HFFc6 (cell line): ENCODE measurements at places on chromosomes 4 and X. TPM values are rescaled to one million over a fixed set of nuclear protein-coding genes. Genes with fewer than 3 reads are reported as not detected.

Gene CT45A10
- total RNA-seq = not detected in 3 replicates

Gene PNMA6A
- 0.16 to 0.39 TPM (median 0.36 TPM) in 3 replicates for total RNA-seq

Gene CENPI
- 6.7 to 13.5 TPM (median 12.3 TPM) in 3 replicates for total RNA-seq

Gene FRMPD3
- total RNA-seq = 0.16 TPM in 1 of 2 replicates, not detected in the other

Gene GLOD5
- not detected in 3 replicates for total RNA-seq

Gene GATA1
- total RNA-seq = not detected in 3 replicates

Gene GUCY1A1
- not detected in 3 replicates for total RNA-seq

Gene SH2D1A
- total RNA-seq = not detected in 2 replicates

Gene LAP3
- total RNA-seq = 54.4 to 55.9 TPM (median 55.8 TPM) in 3 replicates

DNA sequence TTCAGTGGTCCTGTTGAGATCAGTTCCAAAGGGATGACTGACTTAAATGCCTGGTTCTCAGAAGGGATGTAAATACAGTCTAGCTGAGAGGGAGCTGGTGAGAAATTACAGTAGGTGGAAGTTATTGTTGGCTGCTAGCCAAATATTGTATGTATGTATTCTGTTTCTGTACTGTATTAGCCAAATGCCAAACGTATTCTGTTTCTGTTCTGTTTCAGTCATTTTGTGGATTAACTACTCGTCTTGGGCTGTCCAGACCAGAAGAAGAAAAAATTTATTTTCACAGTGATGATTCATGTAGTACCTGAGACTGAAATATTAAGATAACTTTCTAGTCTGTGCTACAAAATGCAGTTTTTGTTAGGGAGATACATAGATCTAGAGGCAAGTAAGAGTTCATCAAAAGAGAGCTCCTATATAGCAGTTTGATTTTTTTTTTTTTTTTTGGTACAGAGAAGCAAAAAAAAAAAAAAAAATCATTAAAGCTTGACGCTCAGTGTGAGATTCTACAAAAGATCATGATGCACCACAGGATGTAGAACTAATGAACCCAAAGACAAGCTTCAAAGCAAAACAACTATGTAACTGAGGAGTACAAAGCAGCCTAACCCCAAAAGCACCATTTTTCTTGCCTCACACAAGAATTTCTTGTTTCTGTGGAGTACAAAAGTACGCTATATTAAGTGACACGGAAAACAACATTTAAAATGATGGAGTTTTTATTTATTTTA is 54.8 kb downstream of the CASP6 start:
- H3K4me1 ChIP-seq = no peaks in the 10 kb centered on the region
- H3K27me3 ChIP-seq = no peaks in the 10 kb centered on the region
- H3K4me3 ChIP-seq = no peak overlapping the region
- DNase-seq = no peak
- peaks cover 6% of the 10 kb centered on the region for H3K36me3 ChIP-seq
- H3K27ac ChIP-seq = no peak overlapping the region

GRCh38 chrX:119130911-119131310 is 3.3 kb upstream of the KIAA1210 start:
- H3K27ac ChIP-seq = no peak overlapping the region
- H3K27me3 ChIP-seq = peaks cover 21% of the 10 kb centered on the region
- DNase-seq = no peak
- H3K36me3 ChIP-seq = no peaks in the 10 kb centered on the region

DNA sequence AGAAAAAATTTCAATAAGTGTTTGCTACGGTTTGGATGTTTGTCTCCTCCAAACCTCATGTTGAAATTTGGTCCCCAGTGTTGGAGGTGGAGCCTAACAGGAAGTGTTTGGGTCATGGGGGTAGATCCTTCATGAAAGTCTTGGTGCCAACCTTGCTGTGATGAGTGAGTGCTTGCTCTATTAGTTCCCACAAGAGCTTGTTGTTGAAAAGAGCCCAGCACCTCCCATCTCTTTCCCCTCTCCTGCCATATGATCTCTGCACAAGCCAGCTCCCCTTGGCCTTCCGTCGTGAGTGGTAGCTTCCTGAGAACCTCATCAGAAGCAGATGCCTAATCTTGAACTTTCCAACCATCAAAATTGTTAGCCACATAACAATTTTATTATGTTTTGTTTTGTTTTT is 10.3 kb upstream of the RAB40A start:
- no peak for DNase-seq
- H3K4me1 ChIP-seq = peaks cover 46% of the 10 kb centered on the region
- peak overlapping the region; percentile 91 for H3K27ac ChIP-seq
- H3K36me3 ChIP-seq = no peaks in the 10 kb centered on the region
- no peak overlapping the region for H3K4me3 ChIP-seq

DNA sequence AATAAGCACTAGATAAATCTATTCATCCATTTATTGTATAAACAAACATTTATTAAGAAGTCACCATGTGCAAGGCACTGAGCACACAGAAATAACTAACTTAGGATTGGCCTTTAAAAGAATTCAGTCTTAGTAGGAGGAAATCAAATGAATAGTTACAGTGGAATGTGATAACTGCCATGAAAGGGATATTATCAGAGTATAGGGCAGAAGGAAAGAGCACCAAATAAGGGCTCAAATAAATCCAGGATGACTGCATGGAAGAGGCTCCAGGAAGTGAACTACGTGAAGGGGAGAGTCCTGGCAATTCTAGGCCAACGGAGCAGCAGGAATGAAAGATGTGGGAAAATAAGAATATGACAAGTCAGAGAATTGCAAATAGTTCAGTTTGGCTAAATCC is 406.0 kb downstream of the INPP4B start:
- DNase-seq = no peak
- H3K4me3 ChIP-seq = no peak overlapping the region
- peaks cover 21% of the 10 kb centered on the region for H3K4me1 ChIP-seq
- H3K27ac ChIP-seq = peak overlapping the region; percentile 45; the same call in 1 of the 2 replicates
- peaks cover 2% of the 10 kb centered on the region; the same call in 1 of the 2 replicates for H3K27me3 ChIP-seq

DNA sequence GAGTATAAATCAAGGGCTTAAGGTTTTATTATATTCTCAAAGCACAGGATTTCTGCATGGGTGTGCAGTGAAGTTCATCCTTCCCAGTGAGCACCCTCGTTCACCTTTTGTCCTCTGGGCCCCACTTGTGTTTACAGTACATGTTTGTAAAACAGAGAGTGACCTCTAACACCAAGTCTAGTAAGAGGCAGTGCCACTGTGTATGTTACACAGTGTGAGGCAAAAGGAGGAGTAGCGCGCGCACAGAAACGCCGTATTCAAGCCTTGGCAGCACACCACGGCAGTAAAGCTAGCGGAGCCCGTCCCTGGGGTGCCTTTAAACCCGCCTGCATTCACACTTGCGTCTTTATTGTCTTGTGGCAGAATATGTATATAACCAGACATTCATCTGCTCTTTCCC is 51.9 kb downstream of the CCNI start:
- H3K4me3 ChIP-seq = no peak overlapping the region; the same call in 1 of the 2 replicates
- H3K27ac ChIP-seq = no peak overlapping the region
- H3K4me1 ChIP-seq = peaks cover 86% of the 10 kb centered on the region
- no peak for DNase-seq
- peaks cover 95% of the 10 kb centered on the region for H3K36me3 ChIP-seq

DNA sequence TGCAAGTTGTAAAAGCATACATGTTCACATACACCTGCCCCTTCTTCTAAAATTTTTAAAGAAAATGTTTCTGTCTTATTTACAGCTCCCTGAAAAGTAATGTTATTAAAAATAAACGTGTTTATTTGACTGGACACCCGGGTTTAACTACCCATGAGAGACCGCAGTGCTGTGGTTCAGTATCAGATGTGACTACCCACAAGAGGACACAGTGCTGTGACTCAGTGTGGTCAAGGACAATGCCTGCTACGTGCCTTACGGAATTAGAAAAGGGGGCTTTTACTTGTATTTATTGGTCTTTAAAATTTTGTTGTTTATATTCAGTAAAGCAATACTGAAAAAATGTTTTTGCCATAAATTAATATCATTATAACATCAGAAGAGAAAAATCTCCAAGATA is 641.4 kb downstream of the TRIML1 start:
- no peaks in the 10 kb centered on the region for H3K27me3 ChIP-seq
- no peaks in the 10 kb centered on the region for H3K36me3 ChIP-seq
- H3K4me1 ChIP-seq = peaks cover 49% of the 10 kb centered on the region
- no peak overlapping the region for H3K27ac ChIP-seq
- peak; percentile 11 for DNase-seq
- no peak overlapping the region for H3K4me3 ChIP-seq

- peak; percentile 89 for DNase-seq
- H3K4me3 ChIP-seq = peak overlapping the region; percentile 64
- peaks cover 4% of the 10 kb centered on the region for H3K27me3 ChIP-seq
- H3K36me3 ChIP-seq = peaks cover 12% of the 10 kb centered on the region
Measured at GRCh38 chr4:20248155-20248558, 3.5 kb upstream of the SLIT2 start.

DNA sequence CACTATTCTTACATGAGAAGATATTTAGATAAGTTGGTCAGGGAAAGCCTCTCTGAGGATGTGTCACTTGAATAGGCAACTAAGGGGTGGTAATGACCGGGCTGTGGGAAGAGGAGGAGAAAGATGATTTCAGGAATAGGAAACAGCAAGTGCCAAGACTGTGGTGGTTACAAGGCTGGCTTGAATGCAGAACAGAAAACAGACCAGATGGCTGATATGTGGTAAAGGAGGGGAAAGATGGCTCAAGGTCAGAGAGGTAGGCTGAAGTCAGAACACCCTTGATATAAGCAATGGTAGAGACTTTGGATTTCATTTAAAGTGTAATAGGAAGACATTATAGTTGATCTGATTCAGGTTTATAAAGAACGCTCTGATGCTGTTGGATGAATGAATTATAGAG is 15.0 kb downstream of the TLR7 start:
- no peak for DNase-seq
- no peak overlapping the region for H3K27ac ChIP-seq
- H3K4me1 ChIP-seq = no peaks in the 10 kb centered on the region
- H3K27me3 ChIP-seq = peaks cover 7% of the 10 kb centered on the region

GRCh38 chrX:17559728-17560379 is 177.4 kb upstream of the SCML1 start:
- peaks cover 53% of the 10 kb centered on the region for H3K4me1 ChIP-seq
- no peaks in the 10 kb centered on the region for H3K27me3 ChIP-seq
- H3K4me3 ChIP-seq = peak overlapping the region; percentile 47
- DNase-seq = peak; percentile 78
- H3K36me3 ChIP-seq = no peaks in the 10 kb centered on the region

GRCh38 chrX:22758807-22759481 is 240.8 kb upstream of the DDX53 start:
- H3K27me3 ChIP-seq = no peaks in the 10 kb centered on the region; the same call in 1 of the 2 replicates
- H3K4me1 ChIP-seq = no peaks in the 10 kb centered on the region
- H3K36me3 ChIP-seq = no peaks in the 10 kb centered on the region
- H3K4me3 ChIP-seq = no peak overlapping the region

- peak overlapping the region; percentile 41 for H3K27ac ChIP-seq
- peaks cover 13% of the 10 kb centered on the region for H3K4me1 ChIP-seq
- H3K36me3 ChIP-seq = peaks cover 44% of the 10 kb centered on the region
Measured at GRCh38 chr4:2923141-2923551, 40.1 kb downstream of the NOP14 start.

DNA sequence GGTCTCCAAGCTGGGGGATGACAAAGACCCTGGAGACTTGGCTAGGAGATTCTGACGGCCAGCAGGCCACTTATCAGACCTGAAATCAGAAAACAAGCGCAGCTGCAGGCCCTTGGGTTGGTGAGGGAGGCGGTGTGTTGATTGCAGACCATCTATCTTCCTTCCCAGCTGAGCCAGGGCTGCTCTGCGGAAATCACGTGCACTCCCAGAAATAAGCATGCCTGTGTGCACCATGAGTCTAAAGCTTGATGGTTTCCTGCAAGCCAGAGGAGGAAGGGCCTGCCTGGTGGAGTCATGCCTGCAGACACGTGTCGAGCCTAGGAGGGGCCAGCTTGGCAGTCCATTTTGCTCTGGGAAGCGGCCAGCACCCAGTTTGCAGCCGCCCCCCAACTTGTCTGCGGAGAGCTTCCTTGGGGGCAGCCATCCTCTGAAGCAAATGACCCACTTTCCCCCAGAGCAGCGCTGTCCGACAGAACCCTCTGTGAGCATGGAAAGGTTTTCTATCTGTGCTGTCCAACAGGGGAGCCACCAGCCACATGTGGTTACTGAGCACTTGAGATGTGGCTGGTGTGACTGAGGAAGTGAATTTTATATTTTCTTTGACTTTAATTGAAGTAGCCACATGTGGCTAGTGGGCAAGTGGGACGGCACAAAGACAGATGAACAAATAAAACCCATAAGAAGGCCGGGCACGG is 175.7 kb upstream of the BCOR start:
- DNase-seq = no peak
- no peaks in the 10 kb centered on the region for H3K36me3 ChIP-seq

- no peak overlapping the region for H3K4me3 ChIP-seq
- no peak overlapping the region for H3K27ac ChIP-seq
- DNase-seq = no peak
- H3K4me1 ChIP-seq = no peaks in the 10 kb centered on the region
- no peaks in the 10 kb centered on the region for H3K27me3 ChIP-seq
Measured at GRCh38 chr4:148515248-148515647, 73.0 kb upstream of the NR3C2 start.

GRCh38 chrX:49932791-49933190 is 10.4 kb downstream of the CLCN5 start:
- no peak for DNase-seq
- H3K27me3 ChIP-seq = no peaks in the 10 kb centered on the region
- H3K36me3 ChIP-seq = no peaks in the 10 kb centered on the region
- no peak overlapping the region for H3K27ac ChIP-seq
- no peaks in the 10 kb centered on the region for H3K4me1 ChIP-seq

- no peaks in the 10 kb centered on the region for H3K4me1 ChIP-seq
- peaks cover 9% of the 10 kb centered on the region; the same call in 1 of the 2 replicates for H3K27me3 ChIP-seq
- H3K4me3 ChIP-seq = no peak overlapping the region
Measured at GRCh38 chr4:73347497-73347896, 56.6 kb upstream of the ALB start.

DNA sequence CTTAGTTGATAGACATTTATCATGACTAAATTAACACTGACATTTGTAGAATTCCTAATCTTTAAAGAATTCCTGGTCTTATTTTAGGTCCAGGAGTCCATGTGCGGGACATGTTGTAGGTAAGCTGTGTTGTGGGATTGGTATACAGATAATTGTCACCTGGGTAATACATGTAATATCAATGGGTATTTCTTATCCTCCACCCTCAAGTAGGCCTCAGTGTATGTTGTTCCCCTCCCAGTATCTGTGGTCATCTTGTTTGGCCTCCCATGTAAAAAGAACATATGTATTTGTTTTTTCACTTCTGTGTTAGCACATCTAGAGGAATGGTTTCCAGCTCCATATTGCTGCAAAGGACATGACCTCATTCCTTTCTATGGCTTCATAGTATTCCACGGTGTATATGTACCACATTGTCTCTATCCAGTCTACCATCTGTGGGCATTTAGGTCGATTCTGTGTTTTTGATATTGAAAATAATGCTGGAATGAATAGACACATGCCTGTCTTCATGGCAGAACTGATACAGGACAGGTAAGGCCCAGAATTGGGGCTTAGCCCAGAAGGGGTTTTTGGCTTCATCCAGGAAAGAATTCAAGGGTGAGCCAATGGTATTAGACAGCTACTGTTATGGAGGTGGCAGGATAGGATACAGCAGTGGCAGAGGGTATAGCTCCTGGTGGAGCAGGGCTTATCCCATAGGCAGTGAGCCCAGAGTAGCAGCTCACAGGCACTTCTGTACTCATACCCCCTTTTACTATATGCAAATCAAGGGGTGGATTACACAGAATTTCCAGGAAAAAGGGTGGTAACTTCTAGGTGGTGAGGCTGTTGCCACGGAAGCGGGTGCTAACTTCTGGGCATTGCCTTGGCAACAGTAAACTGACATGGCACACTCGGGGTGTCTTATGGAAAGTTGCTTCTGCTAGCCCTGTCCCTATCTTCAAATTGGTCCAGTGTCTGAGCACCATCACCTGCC is 66.1 kb upstream of the WDR1 start:
- H3K4me3 ChIP-seq = no peak overlapping the region
- no peaks in the 10 kb centered on the region for H3K36me3 ChIP-seq
- H3K27ac ChIP-seq = peak overlapping the region; percentile 98
- no peak for DNase-seq
- peaks cover 88% of the 10 kb centered on the region for H3K4me1 ChIP-seq
- H3K27me3 ChIP-seq = no peaks in the 10 kb centered on the region; the same call in none of the 2 replicates
